ENCODE measurements at places on chromosomes 7 and 10.

DNA sequence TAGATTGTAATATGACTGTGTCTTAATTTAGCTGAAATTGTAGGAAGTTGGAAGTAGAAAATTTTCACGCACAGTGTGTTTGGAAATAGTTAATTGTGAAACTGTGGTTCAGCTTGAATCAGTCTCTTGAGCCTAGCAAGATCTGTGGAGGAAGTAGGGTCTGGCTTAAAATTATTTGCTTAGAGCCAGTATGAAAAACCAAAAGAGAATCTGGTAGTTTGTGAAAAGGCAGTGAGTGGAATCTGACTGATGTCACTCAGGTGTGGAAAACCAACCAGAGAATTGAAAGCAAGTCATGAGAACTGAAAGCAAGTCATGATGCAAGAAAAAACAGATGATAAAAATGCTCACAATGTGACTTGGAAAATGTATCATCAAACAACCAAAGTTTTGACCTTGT is 11.5 kb downstream of the LIPJ start:
- no peaks in the 10 kb centered on the region for H3K4me1 ChIP-seq
- DNase-seq: no peak
- no peaks in the 10 kb centered on the region for H3K36me3 ChIP-seq
- H3K27me3 ChIP-seq: no peaks in the 10 kb centered on the region

- H3K27me3 ChIP-seq: no peaks in the 10 kb centered on the region
- H3K4me1 ChIP-seq: no peaks in the 10 kb centered on the region
- peaks cover 8% of the 10 kb centered on the region for H3K36me3 ChIP-seq
- H3K27ac ChIP-seq: no peak overlapping the region
These were observed 957 bp upstream of the ANKRD2 start for GRCh38 chr10:97571622-97572021.

DNA sequence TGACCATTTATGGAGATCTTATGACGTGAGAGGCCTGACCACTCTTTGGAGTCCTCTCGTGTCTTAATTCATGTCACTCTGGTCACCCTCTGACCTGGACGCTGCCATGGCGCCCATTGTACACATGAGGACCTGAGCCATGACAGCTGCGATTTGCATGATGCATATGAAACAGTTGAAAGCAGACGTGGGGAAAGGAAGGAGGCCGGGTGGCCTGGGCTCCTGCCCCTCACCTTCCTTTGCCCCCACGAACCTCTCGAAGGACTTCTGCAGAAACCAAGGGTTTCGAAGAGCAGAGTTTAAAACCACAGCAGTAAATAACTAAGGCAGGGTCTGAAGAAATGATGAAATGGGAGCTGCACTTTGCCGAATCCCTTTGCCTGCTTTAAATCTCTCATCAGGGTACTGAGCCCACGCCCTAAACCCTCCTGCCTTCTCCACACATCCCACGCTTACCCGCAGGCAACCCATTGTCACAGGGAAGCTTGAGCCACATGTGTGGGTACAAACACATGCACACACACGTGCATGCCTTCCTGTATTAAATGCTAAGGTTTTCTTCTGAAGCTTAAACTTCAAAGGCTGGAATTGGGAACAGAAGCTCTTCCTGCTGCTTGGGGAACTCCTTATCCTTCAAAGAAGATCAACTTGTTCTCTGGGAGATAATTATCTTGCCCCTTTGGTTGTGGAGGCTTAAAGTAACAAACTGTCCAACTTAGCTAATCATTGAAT is 11.7 kb upstream of the CALML3 start:
- no peaks in the 10 kb centered on the region for H3K4me1 ChIP-seq
- no peak overlapping the region for H3K4me3 ChIP-seq

DNA sequence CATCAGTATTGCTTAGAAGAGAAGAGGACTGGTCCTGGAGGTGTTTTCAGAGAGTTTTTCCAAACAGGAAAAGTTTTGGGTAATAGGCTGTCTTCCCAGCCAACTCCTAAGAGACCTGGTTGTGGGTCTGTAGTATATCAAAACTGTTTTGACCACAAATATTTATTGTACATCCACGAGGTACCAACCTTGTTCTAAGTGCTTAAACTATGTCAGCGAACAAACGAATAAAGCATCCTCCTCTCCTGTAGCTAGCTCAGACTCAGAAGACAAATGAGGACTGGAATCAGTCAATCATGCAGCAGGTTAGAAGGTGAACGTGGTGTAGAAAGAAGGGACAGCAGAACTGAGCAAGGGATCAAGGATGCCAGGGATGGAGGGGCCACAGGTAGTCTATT is 61.6 kb upstream of the MKI67 start:
- no peak overlapping the region for H3K27ac ChIP-seq
- no peak overlapping the region for H3K4me3 ChIP-seq
- no peaks in the 10 kb centered on the region for H3K36me3 ChIP-seq
- no peak for DNase-seq
- no peaks in the 10 kb centered on the region for H3K27me3 ChIP-seq
- H3K4me1 ChIP-seq: no peaks in the 10 kb centered on the region

DNA sequence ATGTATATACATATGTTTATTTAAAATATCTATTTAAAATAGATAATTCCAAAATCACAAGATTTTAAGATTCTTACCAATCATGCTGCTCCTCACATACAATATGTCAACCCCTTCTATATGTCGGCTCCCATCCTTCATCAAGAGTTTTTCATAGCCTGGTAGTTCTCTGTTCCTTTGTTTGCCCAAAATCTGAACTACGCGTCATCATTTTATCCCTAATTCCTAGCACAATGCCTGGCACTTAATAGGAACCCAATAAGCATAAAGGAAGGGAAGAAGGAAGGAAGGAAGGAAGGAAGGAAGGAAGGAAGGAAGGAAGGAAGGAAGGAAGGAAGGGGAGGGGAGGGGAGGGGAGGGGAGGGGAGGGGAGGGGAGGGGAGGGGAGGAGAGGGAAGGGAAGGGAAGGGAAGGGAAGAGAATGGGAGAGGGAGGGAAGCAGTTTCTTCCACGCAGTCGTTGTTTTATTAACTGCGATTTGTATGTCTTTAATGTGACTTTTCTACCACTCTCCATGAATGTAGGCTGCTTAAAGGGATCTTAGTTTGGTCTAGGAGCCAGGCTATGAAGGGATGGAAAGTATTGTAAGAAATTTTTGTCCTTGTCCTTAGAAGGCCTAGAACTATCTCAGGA is 83.3 kb upstream of the PCGF5 start:
- H3K4me1 ChIP-seq: no peaks in the 10 kb centered on the region
- H3K36me3 ChIP-seq: no peaks in the 10 kb centered on the region
- H3K27me3 ChIP-seq: no peaks in the 10 kb centered on the region
- H3K4me3 ChIP-seq: no peak overlapping the region
- no peak overlapping the region for H3K27ac ChIP-seq
- DNase-seq: no peak

DNA sequence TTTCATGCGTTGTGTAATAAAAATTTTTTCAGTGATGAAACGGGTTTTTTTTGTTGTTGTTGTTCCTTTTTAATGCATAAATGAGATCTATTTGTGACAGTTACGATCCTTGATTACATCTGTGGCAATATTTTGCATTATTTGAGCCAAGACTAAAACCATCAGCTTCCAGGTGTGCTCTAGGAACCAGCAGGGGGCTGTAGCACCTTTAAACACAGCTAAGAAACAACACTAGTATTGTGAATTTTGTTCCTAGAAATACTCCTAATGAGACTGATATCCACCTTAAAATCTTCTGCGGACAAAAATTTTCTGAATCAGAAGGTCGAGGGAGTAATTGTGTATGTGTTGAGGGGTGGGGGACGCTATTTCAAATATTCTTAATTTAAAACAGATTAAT is 52.6 kb downstream of the FGFBP3 start:
- H3K36me3 ChIP-seq: peaks cover 2% of the 10 kb centered on the region
- no peaks in the 10 kb centered on the region for H3K4me1 ChIP-seq
- no peak overlapping the region for H3K27ac ChIP-seq
- DNase-seq: no peak

DNA sequence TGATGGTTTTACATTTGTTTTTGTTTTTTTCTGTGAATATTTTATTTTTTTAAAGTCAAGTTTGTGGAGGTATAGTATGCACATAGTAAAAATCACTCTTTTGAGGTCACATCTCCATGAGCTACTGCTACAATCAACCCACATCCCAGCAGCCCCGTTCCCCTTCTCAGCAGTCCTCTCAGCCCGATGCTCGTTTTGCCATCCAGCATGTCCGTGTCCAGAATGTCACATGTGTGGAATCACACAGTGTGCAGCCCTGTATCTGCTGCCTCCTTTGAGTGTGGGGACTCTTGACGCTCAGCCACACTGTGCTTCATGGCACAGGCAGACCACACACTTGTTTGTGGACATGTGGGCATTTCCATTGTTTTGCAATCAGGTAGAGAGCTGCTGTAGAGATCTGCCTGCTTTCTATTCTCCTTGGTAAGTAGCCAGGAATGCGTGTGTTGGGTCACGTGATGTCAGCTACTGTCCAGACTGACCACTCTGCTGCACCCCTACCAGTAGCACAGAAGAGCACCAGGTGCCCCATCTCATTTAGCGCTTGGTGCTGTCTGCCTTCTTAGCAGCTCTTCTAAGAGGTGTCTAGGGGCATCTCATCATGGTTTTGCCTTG is 71.6 kb upstream of the CAMK2B start:
- DNase-seq: no peak

GRCh38 chr7:115043605-115044004 is 121.7 kb downstream of the MDFIC start:
- no peak overlapping the region for H3K4me3 ChIP-seq
- DNase-seq: no peak
- no peaks in the 10 kb centered on the region for H3K4me1 ChIP-seq
- H3K36me3 ChIP-seq: no peaks in the 10 kb centered on the region

DNA sequence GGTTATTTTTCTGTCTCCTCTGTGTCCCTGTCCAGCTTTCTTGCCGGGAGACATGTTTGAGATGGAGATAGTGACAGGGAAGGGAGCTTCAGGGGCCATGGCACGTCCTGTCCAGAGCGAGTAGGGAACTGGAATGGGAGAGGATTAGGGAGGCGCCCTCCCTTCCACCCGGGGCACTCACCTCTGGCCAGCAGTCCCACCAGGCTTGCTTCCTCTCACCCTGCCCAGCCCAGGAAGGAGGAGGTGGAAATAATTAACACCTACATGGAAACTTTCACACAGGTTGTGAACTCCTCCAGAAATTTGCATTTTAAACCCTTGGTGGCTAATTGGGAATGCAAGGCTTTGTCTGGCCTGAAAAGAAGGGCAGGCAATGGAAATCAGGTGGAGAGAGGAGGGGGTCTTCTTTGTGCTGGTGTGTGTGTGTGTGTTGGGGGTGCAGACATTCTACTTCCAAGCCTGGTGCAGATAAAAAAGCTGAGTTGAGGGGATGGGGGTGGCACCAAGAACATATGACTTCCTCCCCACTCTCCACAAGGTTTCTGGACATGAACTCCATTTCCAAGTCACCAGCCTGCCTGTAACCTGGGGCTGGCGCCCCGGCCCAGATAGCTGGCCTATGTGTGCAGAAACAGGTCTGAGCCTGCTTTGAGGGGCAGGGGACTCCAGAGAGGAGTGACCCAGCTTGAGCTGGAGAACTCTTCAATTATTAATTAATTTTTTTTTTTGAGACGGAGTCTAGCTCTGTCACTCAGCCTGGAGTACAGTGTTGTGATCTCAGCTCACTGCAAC is 199.4 kb downstream of the CYP26A1 start:
- peak; percentile 81 for DNase-seq
- H3K4me1 ChIP-seq: peaks cover 7% of the 10 kb centered on the region
- no peaks in the 10 kb centered on the region for H3K36me3 ChIP-seq
- no peaks in the 10 kb centered on the region for H3K27me3 ChIP-seq

GRCh38 chr7:20323595-20323994 is 7.1 kb upstream of the ITGB8 start:
- H3K36me3 ChIP-seq: no peaks in the 10 kb centered on the region
- H3K4me3 ChIP-seq: no peak overlapping the region
- no peak for DNase-seq

GRCh38 chr10:45160271-45160670 is 155.1 kb downstream of the OR13A1 start:
- no peak overlapping the region for H3K27ac ChIP-seq
- H3K36me3 ChIP-seq: no peaks in the 10 kb centered on the region
- H3K4me1 ChIP-seq: no peaks in the 10 kb centered on the region
- no peaks in the 10 kb centered on the region for H3K27me3 ChIP-seq
- H3K4me3 ChIP-seq: no peak overlapping the region

GRCh38 chr10:127579640-127580039 is 30.5 kb downstream of the NPS start:
- H3K4me1 ChIP-seq: no peaks in the 10 kb centered on the region
- H3K36me3 ChIP-seq: no peaks in the 10 kb centered on the region
- no peak overlapping the region for H3K4me3 ChIP-seq
- no peak for DNase-seq
- H3K27me3 ChIP-seq: no peaks in the 10 kb centered on the region

GRCh38 chr7:106418094-106418493 is 133.3 kb upstream of the NAMPT start:
- H3K27me3 ChIP-seq: no peaks in the 10 kb centered on the region
- no peaks in the 10 kb centered on the region for H3K36me3 ChIP-seq
- no peak overlapping the region for H3K27ac ChIP-seq
- H3K4me1 ChIP-seq: no peaks in the 10 kb centered on the region
- DNase-seq: no peak

DNA sequence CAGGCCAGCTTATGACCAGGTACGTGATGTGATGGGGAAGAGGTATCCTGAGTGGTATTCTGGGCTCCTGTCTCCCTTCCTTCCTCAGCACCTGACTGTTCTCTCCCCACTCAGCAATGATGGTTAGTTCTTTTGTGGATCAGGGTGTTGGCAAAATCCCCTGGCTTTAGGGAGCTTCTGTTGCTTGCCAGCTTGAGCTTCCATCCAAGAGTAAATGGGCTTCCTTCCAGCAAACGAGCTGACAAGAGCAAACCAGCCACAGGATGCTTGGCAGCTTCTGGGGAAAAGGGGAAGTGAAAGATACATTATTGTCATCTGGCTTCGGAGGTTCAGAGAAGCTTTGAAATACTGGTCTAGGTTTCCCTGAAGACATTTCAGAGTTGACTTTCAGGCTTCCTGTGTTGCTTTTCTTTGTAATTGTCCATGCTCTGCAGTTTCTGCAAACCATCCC is 5.2 kb downstream of the DUSP5 start:
- no peak overlapping the region for H3K4me3 ChIP-seq
- peaks cover 3% of the 10 kb centered on the region for H3K36me3 ChIP-seq
- H3K27ac ChIP-seq: no peak overlapping the region
- peaks cover 6% of the 10 kb centered on the region for H3K4me1 ChIP-seq
- no peak for DNase-seq
- H3K27me3 ChIP-seq: no peaks in the 10 kb centered on the region

- DNase-seq: no peak
- no peaks in the 10 kb centered on the region for H3K4me1 ChIP-seq
- H3K27me3 ChIP-seq: no peaks in the 10 kb centered on the region
- H3K4me3 ChIP-seq: no peak overlapping the region
- H3K27ac ChIP-seq: no peak overlapping the region
- H3K36me3 ChIP-seq: no peaks in the 10 kb centered on the region
These were observed 13.0 kb upstream of the TES start for GRCh38 chr7:116197360-116197759.

- DNase-seq: no peak
- no peaks in the 10 kb centered on the region for H3K36me3 ChIP-seq
- no peaks in the 10 kb centered on the region for H3K4me1 ChIP-seq
- H3K4me3 ChIP-seq: no peak overlapping the region
These were observed 258.6 kb downstream of the GLRX3 start for GRCh38 chr10:130394832-130395231.
